ENCODE measurements at places on chromosomes 13 and 19. TPM values are rescaled to one million over a fixed set of nuclear protein-coding genes. Genes with fewer than 3 reads are reported as not detected.

Gene ZNF682
- total RNA-seq, result 6.1 TPM

Gene ZNF536
- total RNA-seq, result 43.2 TPM

Gene ZNF284
- 3.2 TPM for total RNA-seq

Gene BEST2
- total RNA-seq, result not detected

Gene ZNF738
- 5.3 TPM for total RNA-seq

Gene LGALS7
- not detected for total RNA-seq

Gene IRS2
- 24.7 TPM for total RNA-seq

DNA sequence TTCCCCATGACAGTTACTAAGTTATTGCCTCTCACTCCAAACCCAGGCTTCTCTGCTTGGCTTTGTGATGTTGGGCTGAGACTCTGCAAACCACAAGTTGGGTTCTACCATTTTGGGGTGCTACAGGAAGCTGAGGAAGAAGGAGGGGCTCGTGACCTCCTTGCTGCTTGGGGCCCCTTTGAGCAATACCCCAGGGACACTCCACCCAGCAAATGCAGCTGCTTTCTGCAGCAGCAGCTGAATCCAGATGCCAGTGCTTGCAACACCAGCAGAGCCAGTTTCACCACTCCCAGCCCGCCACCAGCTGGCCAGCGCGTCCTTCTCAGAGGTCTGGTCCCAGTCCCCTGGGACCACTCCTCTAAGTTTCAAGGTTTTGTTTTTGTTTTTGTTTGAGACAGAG lies 22.0 kb upstream of the UBAC2 start:
- no peak for DNase-seq

DNA sequence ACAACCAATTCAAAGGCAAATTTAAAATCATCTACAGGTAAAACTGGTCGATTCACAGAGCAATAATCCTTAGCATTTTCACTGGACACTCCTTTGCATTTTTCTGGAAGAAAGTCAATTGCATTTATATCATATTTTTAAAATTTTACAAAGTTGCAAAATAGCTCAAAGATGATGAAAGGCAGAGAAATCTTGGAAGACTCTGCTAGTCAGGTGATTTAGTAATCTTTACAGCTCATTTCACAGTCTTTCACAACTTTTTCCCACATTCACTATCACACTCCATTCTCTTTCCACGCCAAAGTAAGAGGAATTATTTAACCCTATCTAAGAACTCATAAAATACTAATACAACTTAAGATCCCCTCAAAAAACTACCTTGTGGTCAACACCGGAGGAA lies 1063.8 kb downstream of the EFNB2 start:
- no peak for DNase-seq

- DNase-seq, result peak; percentile 73
Measured at GRCh38 chr19:7527516-7528191, 5.2 kb downstream of the MCOLN1 start.

DNA sequence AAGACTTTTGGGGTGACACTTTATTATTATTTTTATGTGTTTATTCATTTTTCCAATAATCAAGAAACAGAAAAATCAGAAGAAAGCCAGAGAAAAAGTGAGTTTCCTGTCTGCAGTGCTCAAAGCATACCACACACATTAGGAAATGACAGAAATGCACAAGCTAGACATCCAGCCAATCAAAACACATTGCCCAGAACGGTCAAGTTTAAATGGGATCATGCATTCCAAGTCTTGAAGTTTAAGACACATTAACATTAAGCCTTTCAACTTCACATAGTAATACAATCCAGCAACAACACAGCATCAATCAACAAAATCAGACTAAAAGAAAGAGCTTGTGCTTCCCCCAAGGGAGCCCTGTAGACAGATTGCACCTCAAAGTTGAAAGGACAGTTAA lies 28.7 kb upstream of the MEDAG start:
- no peak for DNase-seq

- no peak for DNase-seq
Measured at GRCh38 chr19:13037161-13037560, 41.9 kb downstream of the NFIX start.

DNA sequence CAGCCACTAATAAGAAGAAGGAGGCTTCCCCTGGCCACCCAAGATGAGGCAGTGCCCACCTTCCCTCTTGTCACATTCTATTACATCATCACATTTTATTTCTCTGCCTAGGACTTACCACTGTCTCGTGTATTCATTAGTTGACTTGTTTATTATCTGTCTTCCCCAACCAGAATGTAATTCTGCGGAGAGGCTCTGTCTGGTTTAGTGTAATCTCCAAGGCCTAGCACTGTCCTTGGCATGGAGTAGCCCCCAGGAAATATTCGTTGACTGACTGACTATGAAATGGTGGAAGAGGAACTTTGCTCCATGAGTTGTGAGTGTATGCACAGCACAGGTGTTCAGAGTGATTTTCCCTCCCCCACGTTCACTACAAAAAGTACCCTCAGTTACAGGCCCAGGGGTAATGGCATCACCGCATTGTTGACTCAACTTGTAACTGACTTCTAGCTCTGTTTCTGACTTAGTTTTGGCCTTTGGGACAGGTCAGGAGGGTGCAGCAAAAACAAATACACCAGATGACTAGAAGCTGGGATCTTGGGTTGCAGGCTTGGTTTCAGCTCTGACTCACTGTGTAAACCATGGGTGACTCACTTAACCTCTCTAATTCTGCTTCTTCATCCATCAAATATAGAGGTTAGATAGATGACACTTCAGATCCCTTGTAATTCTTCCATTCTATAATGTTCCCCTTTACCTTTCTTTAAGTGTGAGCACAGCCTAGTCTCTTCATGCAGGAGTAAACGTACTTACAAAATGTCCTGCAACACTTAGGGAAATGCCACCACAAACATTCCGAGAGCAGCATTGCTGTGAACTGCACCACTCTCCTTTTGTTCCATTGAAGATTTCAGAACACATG lies 229.7 kb downstream of the KCNRG start:
- no peak for DNase-seq

DNA sequence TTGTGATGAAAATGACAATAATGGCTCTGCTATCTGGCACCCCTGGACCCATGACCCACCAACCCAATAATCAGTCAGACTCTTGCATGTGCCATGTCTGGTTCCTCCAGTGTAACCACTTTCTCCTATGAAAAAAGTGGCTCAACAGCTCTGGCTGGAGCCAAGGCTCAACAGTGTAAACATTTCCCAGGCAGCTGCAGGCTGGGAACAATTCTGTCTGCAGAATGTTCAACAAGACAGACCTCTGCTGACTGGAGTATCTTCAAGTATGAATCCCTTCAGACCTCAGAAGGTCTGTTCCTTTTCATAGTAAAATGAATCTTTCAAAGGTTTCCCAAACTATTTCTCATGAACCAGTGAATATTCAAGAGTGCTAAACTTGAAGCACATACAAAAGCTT lies 410.1 kb upstream of the HTR2A start:
- DNase-seq, result no peak

DNA sequence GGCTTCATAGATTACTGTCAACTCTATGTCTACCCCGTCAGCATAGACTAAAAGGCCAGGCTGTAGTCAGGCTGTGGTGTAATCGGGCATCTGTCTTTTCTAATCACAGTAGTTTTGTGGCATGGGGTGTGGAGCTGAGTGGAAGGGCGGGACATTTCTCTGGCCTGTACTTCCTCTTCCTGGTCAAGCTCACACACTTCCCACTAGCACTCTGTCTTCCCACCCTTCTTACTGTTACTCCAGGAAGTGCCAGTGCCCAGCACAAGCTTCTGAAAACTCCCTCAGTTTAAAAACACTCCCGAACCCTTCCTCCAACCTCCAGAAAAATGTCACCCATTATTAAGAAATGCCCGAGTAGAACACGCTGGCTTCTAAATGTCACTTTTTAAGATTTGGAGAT lies 229.8 kb downstream of the KLF5 start:
- DNase-seq, result no peak

DNA sequence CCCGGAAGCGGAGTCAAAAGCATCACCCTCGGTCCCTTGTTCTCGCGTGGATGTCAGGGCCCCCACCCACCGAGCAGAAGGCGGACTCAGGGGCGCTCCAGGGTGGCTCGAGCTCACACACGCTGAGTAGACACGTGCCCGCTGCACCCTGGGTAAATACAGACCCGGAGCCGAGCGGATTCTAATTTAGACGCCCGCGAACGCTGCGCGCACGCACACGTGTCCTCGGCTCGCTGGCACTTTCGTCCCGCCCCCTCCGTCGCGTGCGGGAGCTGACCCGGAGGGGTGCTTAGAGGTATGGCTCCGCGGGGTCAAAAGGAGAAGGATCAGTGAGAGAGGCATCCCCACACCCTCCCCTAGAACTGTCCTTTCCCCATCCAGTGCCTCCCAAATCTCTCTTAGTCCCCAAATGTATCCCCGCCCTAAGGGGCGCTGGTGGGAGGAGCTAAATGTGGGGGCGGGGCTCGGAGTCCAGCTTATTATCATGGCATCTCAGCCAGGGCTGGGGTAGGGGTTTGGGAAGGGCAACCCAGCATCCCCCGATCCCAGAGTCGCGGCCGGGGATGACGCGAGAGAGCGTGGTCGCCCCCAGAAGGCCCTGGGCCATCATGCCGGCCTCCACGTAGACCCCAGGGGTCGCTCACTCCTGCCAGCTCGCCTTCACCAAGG lies 451 bp upstream of the ICAM5 start:
- no peak for DNase-seq

GRCh38 chr13:51266642-51267041 lies 44.4 kb downstream of the FAM124A start:
- no peak for DNase-seq

- DNase-seq, result no peak
Measured at GRCh38 chr19:4536798-4537197, 1.8 kb upstream of the PLIN5 start.
